Activated CD8-positive, alpha-beta memory T cell treated with anti-CD3 and anti-CD28 coated beads, Interleukin-2, amount 10 ng/mL, durations not matched to agents 7 days and 5 days (primary cell): ENCODE measurements at places on chromosomes 3 and 15. TPM values are rescaled to one million over a fixed set of nuclear protein-coding genes. Genes with fewer than 3 reads are reported as not detected.
A peak's percentile ranks its signal among the peaks of the same experiment; 100 is the strongest.

DNA sequence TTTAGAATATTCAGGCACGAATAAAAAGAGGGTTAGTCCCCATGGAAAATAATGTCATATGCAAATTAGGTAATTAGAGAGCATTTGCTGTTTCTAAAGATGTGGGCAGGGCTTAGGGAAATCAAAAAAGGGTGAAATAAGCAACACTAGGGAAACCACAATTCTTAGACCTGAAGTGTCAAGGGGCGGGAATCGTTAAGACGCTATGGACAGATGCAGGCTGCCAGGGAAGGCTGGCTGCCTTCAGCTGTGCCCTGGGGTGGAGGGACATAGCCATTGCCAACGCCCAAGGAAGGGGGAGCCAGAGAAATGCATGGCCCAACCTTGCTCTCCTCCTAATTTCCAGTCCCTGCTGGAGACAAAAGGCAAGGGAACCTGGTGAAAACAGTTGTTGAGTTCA is 141.7 kb upstream of the PROK2 start:
- DNase-seq, result no peak
- H3K27ac ChIP-seq, result no peak overlapping the region
- H3K4me1 ChIP-seq, result peaks cover 3% of the 10 kb centered on the region
- H3K36me3 ChIP-seq, result no peaks in the 10 kb centered on the region

DNA sequence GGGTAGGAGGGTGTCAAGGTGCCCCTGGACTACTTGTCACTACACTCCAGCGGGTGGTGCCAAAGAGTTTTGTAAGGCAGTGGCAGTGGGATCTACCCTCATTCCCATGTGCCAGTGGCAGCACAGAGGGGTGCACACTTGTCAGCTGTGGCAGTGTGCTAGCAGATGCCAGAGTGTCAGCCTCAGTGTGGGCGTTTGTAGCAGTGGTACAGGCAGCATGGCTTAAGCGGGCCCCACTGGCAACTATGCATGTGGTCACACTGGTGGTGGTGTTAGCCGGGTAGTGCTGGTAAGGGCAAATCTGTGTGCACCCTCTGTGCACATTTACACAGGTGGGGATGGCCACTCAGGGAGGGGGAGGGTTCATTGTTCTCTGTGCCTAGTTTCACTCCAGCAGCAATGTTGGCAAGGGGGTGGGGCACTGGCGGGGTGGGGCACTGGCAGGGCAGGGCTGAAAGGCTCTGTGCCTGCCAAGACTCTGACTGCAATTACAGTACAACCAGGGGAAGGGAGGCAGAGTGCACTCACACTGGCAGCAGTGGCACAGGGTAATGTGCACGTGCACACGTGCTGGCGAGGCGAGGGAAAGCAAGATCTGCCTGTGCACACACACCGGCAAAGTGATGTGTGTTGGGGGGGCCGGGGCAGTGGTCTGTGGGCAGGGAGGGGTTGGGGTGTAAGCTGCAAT is 31.8 kb downstream of the MYO9A start:
- H3K27ac ChIP-seq, result no peak overlapping the region
- H3K4me3 ChIP-seq, result no peak overlapping the region
- no peaks in the 10 kb centered on the region for H3K27me3 ChIP-seq
- peaks cover 7% of the 10 kb centered on the region for H3K36me3 ChIP-seq

DNA sequence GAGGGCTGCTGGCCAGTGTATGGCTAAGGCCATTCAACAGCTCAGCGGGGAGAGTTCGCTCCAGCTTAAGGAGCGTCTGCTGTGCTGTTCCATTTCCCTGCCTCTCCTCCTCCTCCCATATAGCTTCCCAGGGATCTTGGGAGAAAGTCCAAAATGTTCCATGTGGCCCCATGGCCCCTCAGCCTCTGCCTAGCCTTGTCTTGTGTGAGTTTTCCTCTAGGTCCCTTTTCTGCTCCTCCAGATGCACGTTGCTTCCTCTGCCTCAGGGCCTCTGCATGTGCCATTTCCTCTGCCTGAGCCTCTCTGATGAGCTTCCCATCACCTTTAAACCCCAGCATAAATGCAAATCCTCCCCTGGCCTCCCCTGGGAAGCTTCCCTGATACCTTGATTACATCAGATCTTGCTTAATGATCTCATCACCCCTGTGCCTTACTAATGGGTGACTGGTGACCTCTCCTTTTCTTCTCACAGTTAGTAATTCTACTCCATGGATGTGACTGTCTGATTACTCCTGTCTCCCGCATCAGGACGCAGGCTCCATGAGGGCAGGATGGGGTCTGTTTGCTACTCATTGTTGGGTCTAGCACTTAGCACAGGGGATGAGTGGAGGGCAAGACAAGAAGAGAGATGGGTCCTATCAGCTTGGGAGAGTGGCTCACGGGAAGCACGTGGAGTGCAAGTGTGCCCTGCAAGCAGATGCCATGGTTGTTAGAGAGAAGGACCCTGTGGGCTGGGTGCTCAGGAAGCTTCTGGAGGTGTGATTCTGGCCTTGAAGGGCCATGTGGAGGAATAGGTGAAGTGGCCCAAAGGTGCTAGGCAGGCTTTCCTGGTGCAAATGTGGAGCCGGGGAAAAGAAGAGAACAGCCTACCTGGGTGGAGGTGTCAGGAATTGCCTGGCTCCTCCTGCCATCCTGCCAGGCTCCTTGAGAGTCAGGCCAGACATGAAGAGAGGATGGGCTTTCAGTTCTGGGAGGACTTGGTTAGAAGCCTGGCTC is 23.8 kb downstream of the ITGA11 start:
- peaks cover 4% of the 10 kb centered on the region for H3K27me3 ChIP-seq
- H3K4me3 ChIP-seq, result no peak overlapping the region
- peaks cover 5% of the 10 kb centered on the region for H3K4me1 ChIP-seq
- no peaks in the 10 kb centered on the region for H3K36me3 ChIP-seq

DNA sequence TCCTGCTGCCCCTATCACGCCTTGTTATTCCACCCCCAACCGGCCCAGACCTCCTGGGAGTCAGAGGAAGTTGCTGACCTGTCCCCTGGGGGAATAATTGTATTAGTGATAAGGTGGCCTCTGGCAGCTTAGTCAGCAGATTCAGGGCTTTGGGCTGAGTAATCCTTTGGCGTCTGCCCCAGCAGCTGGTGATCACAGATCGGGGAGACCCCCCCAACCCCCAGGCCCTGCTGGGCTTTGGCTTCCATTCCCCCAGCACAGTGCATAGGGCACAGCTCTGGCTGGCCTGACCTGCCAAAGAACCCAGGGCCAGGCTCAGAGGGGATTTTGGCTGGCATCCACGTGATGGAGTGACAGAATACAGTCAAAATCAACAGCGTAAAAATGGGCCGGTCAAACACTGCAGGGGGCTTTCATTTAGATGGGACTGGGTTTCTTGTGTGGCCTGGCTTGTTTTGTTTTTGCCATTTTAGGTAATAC is 3.9 kb upstream of the NR2E3 start:
- H3K4me1 ChIP-seq, result peaks cover 1% of the 10 kb centered on the region
- peaks cover 3% of the 10 kb centered on the region for H3K27me3 ChIP-seq
- DNase-seq, result no peak
- no peak overlapping the region for H3K4me3 ChIP-seq

DNA sequence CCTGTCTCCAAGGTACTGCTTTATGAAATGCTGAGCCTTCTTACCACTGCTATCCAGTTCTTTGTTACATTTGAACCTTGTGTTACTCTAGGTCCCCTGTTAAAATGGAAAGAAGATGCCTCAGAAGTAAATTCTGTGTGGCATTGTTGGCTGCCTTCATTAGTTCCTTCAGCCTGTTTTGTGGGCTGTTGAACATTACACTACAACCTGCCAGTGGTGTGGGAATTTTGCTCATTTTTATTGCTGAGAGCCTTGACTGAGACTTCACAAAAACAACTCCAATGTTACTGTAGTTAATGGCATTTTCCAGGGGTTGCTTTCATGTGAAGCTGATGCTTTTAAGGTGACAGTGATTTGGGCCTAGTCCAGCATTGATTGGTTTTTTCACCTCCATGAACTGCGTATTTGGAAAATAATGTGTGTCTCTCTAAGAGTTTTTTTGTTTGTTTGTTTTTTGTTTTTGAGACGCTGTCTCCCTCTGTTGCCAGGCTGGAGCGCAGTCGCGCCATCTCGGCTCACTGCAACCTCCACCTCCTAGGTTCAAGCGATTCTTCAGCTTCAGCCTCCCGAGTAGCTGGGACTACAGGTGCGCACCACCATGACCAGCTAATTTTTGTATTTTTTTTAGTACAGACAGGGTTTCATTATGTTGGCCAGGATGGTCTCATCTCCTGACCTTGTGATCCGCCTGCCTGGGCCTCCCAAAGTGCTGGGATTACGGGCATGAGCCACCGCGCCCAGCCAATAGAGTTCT is 4.3 kb downstream of the MAPK6 start:
- H3K36me3 ChIP-seq, result peaks cover 22% of the 10 kb centered on the region
- peaks cover 44% of the 10 kb centered on the region for H3K4me1 ChIP-seq
- DNase-seq, result no peak

DNA sequence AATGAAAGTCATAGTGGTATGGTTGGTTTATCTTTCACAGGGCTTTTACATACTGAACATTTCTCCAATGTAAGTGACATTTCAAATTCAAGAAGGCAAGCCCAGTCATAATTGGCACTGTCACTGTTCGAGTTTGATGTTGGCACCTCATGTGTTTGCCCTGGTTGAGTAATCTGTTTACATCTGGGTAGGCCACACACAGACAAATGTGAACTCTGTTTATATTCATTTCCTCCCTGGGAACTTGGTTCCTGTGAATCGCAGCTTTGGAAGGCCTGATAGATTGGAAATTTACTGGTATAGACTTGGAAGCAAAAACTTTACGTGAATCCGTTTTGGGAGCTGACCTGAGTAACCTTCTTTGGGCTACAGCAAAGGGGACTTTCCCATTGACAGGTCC is 395.2 kb upstream of the AZI2 start:
- DNase-seq, result no peak
- no peak overlapping the region for H3K27ac ChIP-seq
- no peaks in the 10 kb centered on the region for H3K36me3 ChIP-seq
- H3K27me3 ChIP-seq, result no peaks in the 10 kb centered on the region
- H3K4me1 ChIP-seq, result no peaks in the 10 kb centered on the region
- no peak overlapping the region for H3K4me3 ChIP-seq

GRCh38 chr15:40768521-40769273 is 1.1 kb upstream of the C15orf62 start:
- peak overlapping the region; percentile 85 for H3K27ac ChIP-seq
- H3K36me3 ChIP-seq, result peaks cover 3% of the 10 kb centered on the region
- no peak for DNase-seq
- peaks cover 44% of the 10 kb centered on the region for H3K4me1 ChIP-seq

GRCh38 chr15:98369081-98369716 is 279.1 kb upstream of the IGF1R start:
- H3K27me3 ChIP-seq, result no peaks in the 10 kb centered on the region
- no peaks in the 10 kb centered on the region for H3K4me1 ChIP-seq

GRCh38 chr3:12175137-12175593 is 16.5 kb upstream of the TIMP4 start:
- H3K4me1 ChIP-seq, result peaks cover 6% of the 10 kb centered on the region
- H3K27ac ChIP-seq, result no peak overlapping the region
- H3K36me3 ChIP-seq, result peaks cover 7% of the 10 kb centered on the region
- no peak for DNase-seq

- peaks cover 35% of the 10 kb centered on the region for H3K36me3 ChIP-seq
- H3K4me1 ChIP-seq, result peaks cover 10% of the 10 kb centered on the region
- DNase-seq, result no peak
- no peak overlapping the region for H3K27ac ChIP-seq
These were observed 35.6 kb downstream of the SLC51A start for GRCh38 chr3:196251918-196252317.

GRCh38 chr3:14783480-14784086 is 35.2 kb upstream of the FGD5 start:
- peaks cover 30% of the 10 kb centered on the region for H3K27me3 ChIP-seq
- H3K36me3 ChIP-seq, result no peaks in the 10 kb centered on the region
- H3K27ac ChIP-seq, result no peak overlapping the region
- H3K4me1 ChIP-seq, result no peaks in the 10 kb centered on the region
- DNase-seq, result no peak
- H3K4me3 ChIP-seq, result no peak overlapping the region

DNA sequence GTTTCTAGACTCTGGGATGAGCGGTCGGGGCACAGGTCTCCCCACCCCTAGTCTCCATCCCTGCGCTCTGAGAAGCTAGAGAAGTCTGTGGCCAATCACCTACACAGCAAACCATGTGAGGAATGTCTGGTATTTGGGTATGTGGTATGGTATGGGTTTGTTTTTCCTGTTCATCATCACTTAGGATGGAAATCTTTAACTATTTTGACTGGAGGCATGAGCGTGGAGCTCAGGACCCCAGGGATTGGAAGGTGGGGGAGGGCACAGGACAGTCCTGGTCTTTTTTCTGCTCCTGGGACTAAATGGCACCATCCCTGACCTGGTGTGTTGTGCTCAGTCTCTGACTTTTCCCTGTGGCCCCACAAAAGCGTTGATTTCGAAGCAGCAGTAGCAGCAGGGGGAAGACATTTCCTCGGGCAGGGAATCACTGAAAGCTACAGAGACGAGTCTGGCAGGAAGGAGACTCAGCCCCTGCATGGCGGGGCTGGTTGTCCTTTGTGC is 191.7 kb upstream of the TPM1 start:
- H3K27ac ChIP-seq, result no peak overlapping the region
- H3K27me3 ChIP-seq, result peaks cover 20% of the 10 kb centered on the region
- no peak for DNase-seq

DNA sequence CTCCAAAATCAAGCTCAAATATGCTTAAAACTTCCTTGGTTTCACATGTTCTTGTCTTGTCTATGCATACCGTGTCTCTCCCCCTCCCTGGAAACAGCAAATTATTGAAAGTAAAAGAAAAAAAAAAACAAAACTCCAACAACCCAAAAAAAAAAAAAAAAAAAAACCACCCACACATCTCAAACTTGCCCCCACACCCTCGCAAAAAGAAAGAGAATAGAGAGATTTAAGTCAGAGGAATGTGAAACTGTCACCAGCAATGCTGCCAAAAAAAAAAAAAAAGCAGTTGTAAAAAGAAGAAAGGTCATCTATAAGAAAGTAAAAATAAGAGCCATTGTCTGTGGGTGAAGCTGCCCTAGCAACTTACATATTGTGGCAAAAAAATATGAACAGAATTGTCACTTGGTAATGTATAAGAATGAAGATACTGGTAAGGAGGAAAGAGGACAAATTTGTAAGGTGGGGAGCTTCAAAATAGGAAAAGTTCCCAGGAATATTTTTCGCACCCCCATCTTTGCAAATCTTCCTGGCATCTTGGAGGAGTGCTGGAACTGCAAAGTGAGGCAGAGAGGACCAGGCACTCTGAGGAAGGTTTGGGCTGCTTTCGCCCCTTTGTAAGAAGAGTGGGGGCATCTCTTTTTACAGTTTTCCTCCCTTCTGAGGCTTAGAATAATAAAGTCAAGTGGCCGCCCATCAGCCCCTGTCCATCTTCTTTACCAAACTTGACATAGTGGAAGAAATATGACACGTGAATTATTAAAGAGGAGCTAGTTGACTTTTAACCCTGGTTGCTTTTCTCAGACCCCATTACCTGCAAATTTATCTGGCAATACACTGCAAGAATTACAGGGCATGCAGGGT is 81.8 kb downstream of the NR2F2 start:
- H3K27me3 ChIP-seq, result peaks cover 92% of the 10 kb centered on the region
- H3K4me3 ChIP-seq, result no peak overlapping the region
- no peak overlapping the region for H3K27ac ChIP-seq
- peaks cover 2% of the 10 kb centered on the region for H3K36me3 ChIP-seq

GRCh38 chr15:22992024-22992326 is 11.8 kb upstream of the CYFIP1 start:
- H3K27me3 ChIP-seq, result no peaks in the 10 kb centered on the region
- H3K27ac ChIP-seq, result no peak overlapping the region
- H3K4me1 ChIP-seq, result no peaks in the 10 kb centered on the region
- no peak overlapping the region for H3K4me3 ChIP-seq

Gene CILP
- 0.05 TPM for total RNA-seq

Gene ZNF662
- 0.47 TPM for total RNA-seq

Gene FANCD2OS
- not detected for total RNA-seq

Gene ANKUB1
- total RNA-seq, result not detected

Gene ITIH1
- total RNA-seq, result not detected
